HFF-Myc (cell line): ENCODE measurements at places on chromosomes 7 and 10.

GRCh38 chr10:77159538-77160110 is 478.0 kb downstream of the KCNMA1 start:
- DNase-seq: no peak

DNA sequence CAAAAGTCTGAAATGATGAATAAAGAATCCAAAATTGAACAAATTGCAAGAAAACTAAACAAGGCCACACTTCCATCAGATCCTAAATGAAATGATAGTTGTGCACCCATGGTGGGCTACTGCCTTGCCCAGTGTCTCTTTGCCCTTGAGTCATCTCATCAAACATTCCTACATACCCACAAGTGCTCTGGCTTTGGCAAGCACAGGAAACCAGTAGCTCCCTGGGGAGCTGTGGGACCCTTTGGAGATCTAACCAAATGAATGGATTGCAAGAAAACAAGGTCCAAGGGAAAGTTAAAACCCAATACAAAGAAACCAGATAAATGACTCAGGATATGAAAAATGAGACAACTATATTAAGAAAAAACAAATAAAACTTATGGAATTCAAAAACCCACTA is 129.8 kb upstream of the TMEM229A start:
- DNase-seq: no peak

DNA sequence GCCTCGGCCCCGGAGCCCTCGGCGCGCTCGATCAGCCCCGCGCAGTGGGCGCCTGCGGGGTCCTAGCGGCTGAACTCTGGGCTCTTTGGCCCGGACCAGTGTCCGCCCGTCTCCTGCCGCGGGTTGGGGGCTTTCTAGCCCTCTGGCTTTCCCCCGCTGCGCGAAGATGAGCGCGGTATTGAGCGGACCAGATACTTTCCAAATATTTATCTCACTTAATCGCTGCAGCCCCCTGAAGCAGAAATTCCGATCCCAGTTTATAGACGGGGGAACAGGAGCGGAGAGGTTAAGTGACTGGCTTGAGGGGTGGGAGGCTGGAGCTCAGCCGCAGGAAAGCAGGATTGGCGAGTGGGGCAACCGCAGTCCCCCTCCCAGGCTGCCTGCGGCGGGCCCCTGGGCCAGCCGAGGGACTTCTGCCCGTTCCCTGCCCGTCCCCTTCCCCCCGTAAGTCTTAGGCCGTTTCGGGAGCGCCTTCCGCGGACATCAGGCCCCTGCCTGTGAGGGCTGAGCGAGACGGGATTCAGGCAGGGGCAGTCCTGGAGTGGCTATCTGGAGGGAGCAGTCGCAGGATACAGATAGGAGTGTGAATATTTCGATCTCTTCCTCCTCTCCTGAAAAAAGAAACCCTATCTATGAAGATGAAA is 565 bp downstream of the STRIP2 start:
- DNase-seq: no peak

GRCh38 chr7:156479596-156479995 is 161.0 kb upstream of the RNF32 start:
- DNase-seq: no peak

- no peak for DNase-seq
Measured at GRCh38 chr7:44750921-44751571, 2.4 kb downstream of the ZMIZ2 start.

- no peak for DNase-seq
Measured at GRCh38 chr10:79321951-79322350, 25.3 kb upstream of the PPIF start.

DNA sequence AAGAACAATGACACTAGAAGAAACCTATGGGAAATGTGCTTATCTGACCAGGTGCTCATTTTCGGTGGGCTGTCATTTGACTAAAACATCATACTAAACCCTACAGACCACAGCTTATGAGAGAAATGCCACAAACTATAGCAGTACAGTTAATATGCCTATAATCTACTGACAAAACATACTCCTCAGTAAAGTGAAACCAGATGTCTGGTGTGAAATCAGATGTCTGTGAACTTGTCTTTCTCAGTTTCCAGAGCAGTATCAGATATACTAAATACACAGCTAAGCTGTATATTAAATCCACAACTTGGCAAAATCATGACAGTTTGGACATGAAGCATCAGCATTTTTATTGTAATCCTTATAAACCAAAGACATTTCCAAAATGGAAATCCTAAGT is 3.3 kb downstream of the IMMP2L start:
- DNase-seq: peak; percentile 19

DNA sequence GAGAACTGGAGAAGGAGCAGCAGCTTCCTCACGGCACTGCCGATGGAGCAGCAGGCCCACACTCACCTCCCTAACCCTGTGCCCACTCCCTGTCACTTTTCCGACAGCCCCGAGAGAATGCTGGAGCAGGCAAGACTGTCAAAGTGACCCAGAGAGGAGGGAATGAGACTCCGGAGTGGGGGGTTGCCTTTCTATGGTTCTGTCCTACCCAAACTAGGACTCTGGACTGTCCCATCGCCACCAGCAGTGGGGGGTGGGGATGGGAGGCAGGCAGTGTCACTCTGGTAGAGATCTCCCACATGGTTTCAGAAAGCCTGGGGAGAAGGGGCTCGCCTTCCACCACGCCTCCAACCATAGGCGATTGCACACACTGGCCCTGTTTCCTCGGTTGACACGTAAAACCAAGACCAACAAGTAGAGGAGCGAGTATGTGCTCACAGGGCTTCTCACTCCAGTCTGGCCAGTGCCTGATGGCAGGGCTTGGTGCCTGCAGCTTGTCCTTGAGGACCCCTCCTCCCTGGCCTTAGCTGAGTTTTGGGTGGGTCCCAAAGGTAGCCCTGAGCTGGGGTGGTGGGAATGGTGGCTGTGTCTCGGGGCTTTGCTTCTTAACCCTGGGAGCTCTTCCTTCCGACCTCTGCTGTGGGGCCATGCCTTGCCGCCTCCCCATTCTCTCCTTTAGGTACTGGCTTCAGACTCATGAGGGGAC is 148.5 kb downstream of the PTPN20 start:
- no peak for DNase-seq

GRCh38 chr7:156474241-156474743 is 166.3 kb upstream of the RNF32 start:
- DNase-seq: no peak

GRCh38 chr7:91266689-91267090 is 2.5 kb downstream of the FZD1 start:
- DNase-seq: no peak

GRCh38 chr10:84547616-84548015 is 219.2 kb downstream of the CCSER2 start:
- DNase-seq: no peak

DNA sequence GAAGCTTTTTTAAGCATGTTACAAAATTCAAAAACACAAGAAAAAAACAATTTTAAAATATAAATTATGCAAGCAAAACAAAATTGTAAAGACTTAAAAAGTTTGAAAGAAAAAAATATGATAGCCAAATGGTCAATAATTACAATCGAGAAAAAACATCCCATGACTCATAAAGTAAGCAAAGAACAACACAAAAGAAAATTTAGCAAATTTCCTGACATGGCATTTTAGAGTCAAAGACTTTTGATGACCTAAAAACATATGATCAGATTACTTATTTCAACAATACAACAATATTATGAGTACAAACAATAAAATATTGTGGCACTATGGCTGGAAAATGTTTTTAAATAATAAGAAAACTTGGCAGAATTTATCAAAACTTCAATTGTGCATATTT is 312.1 kb upstream of the MEOX2 start:
- DNase-seq: no peak

GRCh38 chr7:64733550-64734240 is 60.5 kb upstream of the ZNF138 start:
- no peak for DNase-seq

GRCh38 chr7:157474685-157475084 is 137.9 kb downstream of the DNAJB6 start:
- DNase-seq: no peak

GRCh38 chr7:108290459-108291151 is 160.4 kb upstream of the LAMB4 start:
- no peak for DNase-seq

- no peak for DNase-seq
Measured at GRCh38 chr7:158286210-158286609, 301.4 kb downstream of the PTPRN2 start.

DNA sequence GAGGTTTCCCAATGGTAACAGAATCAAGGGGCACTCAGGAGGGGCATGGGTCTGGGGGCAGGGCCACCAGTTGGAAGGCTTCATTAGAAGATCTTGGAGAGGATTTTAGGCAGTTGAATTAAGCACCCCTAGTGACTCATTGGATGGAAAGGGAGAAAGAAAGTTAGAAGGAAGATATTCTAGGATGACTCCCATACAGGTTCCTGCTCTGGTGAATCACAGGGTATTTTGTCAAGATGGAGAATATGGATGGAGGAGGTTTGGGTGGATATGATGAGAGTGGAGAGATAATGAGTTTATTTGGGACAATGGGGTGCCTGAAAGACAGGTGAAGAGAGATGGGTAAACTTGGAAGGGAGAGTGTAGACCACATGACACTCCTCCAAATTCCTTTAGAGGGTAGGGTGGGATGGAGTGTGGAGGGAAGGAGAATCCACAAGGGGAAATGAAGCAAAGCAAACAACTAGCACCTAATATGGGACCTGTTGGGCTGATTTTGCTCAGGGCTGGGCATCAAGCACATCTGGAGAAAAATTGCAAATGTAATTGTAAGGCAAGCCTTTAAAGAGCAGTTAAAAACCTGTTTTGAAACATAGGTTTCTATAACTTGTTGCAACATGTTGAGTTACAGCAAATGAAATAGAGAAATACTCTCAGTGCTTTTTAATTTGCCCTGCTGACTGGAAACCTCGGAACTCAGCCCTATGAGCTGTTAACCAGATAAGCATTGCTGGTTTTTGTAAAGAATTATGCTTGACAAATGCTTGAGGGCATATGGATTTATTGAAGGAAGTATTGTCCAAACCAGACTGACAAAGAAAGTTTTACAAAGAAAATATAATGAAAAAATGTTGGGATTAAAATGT is 2.9 kb upstream of the ENTPD7 start:
- no peak for DNase-seq

- no peak for DNase-seq
Measured at GRCh38 chr10:102400076-102400475, 4.6 kb downstream of the NFKB2 start.

GRCh38 chr10:132732518-132732917 is 53.4 kb downstream of the NKX6-2 start:
- DNase-seq: no peak

GRCh38 chr10:132105302-132105995 is 39.7 kb downstream of the JAKMIP3 start:
- no peak for DNase-seq

DNA sequence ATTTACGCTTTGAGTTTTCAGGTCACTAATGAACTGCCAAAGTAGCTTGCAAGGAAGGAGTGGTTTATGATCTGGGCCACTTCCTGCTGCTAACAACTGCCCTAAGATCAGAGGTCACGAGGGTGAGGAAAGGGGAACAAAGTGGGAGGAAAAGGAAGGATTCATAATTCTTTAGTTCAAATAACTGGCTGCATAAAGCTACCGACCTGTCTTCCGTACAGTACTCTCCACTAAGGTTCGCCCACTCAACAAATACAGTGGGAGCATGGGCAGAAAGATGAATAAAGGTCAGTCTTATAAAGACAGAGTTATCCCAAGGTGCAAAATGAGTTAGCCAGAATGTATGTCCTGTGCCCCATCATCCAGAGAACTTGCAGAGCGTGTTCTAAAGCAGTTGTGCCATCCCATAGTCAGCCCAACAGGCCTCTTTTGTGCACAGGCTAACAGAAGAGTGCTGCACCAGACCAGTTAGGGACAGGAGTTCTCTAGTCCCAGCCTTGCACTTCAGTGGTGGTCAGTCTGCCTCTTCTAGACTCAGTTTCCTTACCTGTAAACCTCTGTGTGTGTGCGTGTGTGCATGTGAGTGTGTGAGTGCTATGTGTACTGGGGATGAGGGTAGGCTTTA is 65.9 kb downstream of the CREB3L2 start:
- DNase-seq: no peak
